Naive thymus-derived CD8-positive, alpha-beta T cell (primary cell): ENCODE measurements at places on chromosomes 11 and 22. TPM values are rescaled to one million over a fixed set of nuclear protein-coding genes. Genes with fewer than 3 reads are reported as not detected.

The C22orf31 gene
- not detected for polyA plus RNA-seq

The CWF19L2 gene
- 6.2 TPM for polyA plus RNA-seq

The ADM2 gene
- 0.21 TPM for polyA plus RNA-seq

The UCP3 gene
- 0.50 TPM for polyA plus RNA-seq

The UNC93B1 gene
- 10.8 TPM for polyA plus RNA-seq

The SLC22A12 gene
- polyA plus RNA-seq, result not detected

The CREB3L1 gene
- polyA plus RNA-seq, result not detected
